ENCODE measurements at places on chromosomes 4 and X.

DNA sequence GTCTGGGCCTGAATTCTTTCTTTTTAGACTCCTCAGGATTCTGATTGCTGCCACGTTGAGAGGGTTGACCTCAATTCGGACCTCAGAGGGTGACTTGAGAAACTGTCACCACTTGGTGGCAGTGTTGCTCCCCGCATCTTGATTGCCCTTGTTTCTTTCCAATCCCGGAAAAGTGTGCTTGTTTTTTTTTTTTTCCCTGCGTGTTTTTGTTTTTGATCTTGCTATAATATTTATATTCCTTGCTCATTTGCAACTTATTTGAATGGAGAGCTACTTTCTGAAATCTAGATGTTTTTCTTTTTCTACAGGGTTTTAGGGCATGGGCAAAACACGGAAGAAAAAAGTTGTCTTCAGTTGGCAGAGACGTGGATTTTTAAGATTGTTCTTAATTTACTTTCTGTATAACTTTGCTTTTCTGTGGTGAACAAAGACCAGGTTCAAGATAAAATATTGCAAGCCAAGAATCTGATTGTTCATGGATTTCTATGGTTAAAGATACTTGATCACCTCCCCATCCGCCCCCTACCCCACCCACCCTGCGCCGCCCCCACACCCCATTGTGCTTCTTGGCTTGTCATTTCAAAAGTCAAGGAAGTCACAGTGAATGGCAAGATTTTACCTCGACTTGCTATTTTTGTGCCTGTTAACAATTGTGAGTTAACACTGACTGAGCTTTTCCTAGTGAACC is 102.0 kb downstream of the PTTG2 start:
- DNase-seq: peak; percentile 74

DNA sequence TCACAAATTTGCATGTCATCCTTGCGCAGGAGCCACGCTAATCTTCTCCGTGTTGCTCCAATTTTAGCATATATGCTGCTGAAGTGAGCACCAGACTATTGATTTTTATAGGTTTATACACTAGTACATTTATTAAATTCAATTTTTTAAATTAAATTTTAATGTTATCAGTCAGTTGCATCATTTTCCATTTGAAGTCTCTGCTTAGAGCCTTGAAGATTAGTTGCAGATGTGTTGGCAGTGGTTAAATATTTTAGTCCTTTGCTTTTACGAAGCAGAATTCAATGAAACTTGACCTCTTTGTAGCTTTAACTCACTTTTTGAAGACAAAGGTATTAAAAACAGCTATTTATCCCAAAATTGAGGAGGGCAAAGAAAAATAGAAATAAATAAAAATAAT is 16.5 kb downstream of the TRAPPC11 start:
- no peak for DNase-seq

DNA sequence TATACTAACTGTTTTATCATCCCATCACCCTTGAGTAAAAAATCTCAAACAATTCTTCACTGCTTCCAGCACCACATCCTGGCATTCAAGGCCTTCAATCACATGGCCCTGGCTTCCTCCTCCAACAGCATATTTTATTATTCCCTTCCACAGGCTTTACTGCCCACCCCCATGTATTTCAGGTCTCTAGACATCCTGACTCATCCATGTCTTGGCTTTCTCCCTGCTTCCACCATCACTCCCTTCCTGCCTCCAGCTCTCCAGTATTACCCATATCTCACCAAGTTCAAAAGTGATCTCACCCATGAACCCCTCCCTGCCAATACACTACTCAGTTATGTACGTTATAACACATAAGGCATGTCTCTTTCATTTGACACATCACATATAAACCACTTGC is 34.7 kb upstream of the PLAC1 start:
- no peak for DNase-seq

- DNase-seq: no peak
Observed at GRCh38 chr4:47474799-47475198, 10.3 kb upstream of the ATP10D start.

- DNase-seq: no peak
Observed at GRCh38 chrX:123964156-123964834, 2.8 kb downstream of the STAG2 start.

DNA sequence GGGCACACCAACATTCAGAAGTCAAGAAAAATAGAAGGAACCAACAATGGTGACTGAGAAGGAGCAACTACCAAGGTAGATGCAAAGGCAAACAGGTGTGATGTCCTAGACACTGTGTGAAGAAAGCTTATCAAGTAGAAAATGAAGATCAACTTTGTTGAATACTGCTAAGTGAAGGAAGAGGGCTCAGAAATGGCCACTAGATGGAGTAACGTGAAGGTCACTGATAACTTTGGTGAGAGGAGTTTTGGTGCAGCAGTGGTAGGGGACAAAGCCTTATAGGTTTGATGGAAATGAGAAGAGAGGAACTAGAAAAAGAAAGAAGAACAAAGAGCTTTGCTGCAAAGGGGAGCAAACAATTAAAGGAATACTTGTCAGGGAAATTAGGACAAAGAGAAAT is 23.5 kb downstream of the OTC start:
- no peak for DNase-seq

DNA sequence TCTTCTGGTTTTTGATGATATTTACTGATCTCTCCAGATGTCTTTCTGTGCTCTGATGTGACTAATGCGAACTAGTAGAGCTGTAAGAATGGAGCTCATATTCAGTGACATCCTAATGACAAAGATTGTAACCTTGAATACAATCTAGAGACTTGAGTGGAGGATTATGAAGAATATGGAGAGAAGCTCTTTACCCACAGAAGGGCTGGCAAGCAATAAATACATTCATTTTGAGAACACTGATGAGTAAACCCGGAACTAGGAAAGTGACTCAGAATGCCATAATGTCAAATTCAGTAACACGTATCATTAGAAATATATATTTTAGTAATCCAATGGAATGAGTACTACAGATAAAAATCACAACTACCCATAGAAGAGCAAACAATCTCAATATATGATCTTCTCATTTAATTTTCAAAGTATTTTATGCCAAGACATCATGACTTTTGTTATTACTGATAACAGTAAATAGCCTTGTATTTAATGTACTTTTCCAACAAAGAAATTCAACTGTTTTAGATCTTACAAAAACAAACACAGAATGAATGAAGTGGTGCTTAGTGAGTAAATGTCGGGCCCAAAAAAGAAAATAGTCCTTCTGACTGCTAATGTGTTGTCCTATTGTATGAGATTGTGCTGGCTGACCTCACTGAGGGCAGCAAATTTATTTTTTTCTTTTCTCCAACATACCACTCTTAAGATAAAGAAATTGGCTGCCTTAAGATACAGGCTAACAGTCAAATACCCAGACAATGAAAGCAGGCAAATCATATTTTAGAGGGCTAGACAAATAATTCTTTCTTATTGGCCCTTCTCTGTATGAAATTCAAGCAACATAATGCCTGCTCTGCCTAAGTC is 49.2 kb upstream of the HDAC8 start:
- DNase-seq: no peak

- DNase-seq: no peak
Observed at GRCh38 chr4:114312338-114312737, 286.3 kb upstream of the UGT8 start.

GRCh38 chrX:76931518-76931917 is 504.0 kb downstream of the MAGEE1 start:
- no peak for DNase-seq

GRCh38 chr4:150158041-150158440 is 79.8 kb downstream of the DCLK2 start:
- no peak for DNase-seq

DNA sequence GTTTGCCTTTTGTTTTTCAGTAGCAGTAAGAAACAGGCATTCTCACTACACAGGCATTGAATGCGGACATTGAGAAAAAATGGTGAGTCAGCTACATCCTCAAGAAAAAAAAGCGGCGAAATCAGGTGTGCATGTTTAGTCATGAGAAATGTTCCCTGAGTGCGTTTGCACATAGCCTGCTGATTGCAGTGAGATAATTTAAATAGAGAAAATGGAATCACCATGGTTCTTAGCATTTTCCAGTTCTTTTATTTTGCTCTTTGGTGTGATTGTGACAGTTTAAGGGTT is 54.1 kb upstream of the CLDN34 start:
- no peak for DNase-seq

GRCh38 chr4:113587640-113588275 is 173.8 kb downstream of the CAMK2D start:
- no peak for DNase-seq

DNA sequence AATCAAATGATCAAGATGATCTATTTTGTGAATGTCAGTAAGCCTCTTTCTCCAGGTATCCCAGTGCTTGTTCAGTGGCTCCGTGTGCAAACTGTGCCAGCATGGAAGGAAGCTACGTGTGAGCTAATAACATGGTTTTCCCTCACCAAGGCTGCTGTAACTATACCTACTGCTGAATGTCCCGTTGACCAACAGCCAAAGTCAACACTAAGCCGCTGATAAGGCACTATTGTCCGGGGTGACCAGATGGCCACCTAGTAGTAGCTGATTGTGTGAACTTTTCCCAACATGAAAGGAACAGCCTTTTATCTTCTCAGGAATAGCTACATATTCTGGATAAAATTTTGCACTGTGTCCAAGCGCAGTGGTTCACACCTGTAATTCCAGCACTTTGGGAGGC is 58.0 kb upstream of the ABCG2 start:
- DNase-seq: no peak

DNA sequence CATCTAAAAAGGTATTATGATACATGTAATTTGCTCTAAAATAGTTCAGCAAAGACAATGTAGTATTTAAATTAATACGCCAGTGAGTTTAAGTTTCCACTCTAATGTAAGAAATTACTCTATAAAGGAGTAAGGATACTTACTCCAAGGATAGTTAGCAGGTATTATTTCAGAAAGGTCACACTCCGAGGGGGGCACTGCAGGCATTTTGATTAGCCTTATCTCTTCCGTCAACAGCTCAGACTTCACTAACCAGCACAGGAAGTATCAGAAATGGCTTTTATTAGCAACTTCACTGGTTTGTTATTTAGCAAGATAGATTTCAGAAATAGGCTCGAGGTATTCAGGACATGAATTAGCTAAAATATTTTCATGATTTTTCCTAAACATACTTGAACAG is 127.0 kb downstream of the COX18 start:
- DNase-seq: no peak

DNA sequence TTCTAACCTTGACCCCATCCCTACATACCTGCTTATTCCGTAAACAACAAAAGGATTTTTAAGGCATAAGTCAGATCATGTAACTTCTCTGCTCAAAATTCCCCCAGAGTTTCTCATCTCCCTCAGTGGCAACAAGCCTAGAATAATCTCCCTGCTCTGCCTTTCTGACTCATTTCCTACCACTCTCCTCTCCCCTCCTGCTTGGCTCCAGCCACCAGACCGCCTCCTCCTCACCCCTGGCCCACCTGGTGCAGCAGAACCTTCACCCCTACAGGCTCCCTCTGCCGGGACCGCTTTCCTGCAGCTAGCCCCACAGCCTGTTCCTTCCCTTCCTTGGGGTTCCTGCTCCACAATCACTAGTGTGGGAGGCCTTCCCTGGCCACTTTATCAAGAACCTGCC is 32.1 kb downstream of the TSPAN5 start:
- DNase-seq: peak; percentile 84

- DNase-seq: no peak
Observed at GRCh38 chr4:7000421-7001176, 42.6 kb upstream of the TADA2B start.

- DNase-seq: no peak
Observed at GRCh38 chr4:183861426-183861825, 43.7 kb upstream of the STOX2 start.

GRCh38 chr4:154417373-154417673 is 74.3 kb downstream of the DCHS2 start:
- DNase-seq: no peak
